A549 treated with AZD2906 at 1 μM for 4 hours (cell line): ENCODE measurements at places on chromosomes 1 and 21. TPM values are rescaled to one million over a fixed set of nuclear protein-coding genes. Genes with fewer than 3 reads are reported as not detected.

CFAP126 gene
- total RNA-seq, result 0.16 to 0.22 TPM (median 0.18 TPM) in 5 replicates

PTGFR gene
- not detected in 5 replicates for total RNA-seq

RGL1 gene
- total RNA-seq, result 0.61 to 0.81 TPM (median 0.71 TPM) in 5 replicates

ERG gene
- total RNA-seq, result 0.05 to 0.06 TPM (median 0.05 TPM) in 3 of 5 replicates, not detected in the others

S100A7 gene
- not detected in 5 replicates for total RNA-seq

CDA gene
- total RNA-seq, result 33.3 to 43.7 TPM (median 34.5 TPM) in 5 replicates

GUCA2A gene
- total RNA-seq, result 0.13 TPM in 1 of 5 replicates, not detected in the others

PAQR6 gene
- 1.9 to 4.6 TPM (median 4.2 TPM) in 5 replicates for total RNA-seq

LCE1F gene
- not detected in 5 replicates for total RNA-seq

KIF2C gene
- 35.0 to 42.9 TPM (median 37.0 TPM) in 5 replicates for total RNA-seq

RAVER2 gene
- total RNA-seq, result 3.9 to 4.7 TPM (median 4.3 TPM) in 5 replicates

MYBPH gene
- total RNA-seq, result not detected in 5 replicates

IGSF21 gene
- total RNA-seq, result not detected in 5 replicates

GBP4 gene
- 0.02 to 0.09 TPM in 2 of 5 replicates, not detected in the others for total RNA-seq

CDC42SE1 gene
- 74.5 to 87.3 TPM (median 78.1 TPM) in 5 replicates for total RNA-seq

TCEA3 gene
- total RNA-seq, result 0.34 to 0.70 TPM (median 0.62 TPM) in 5 replicates

WNT9A gene
- total RNA-seq, result 6.0 to 7.9 TPM (median 6.9 TPM) in 5 replicates

LCE6A gene
- not detected in 5 replicates for total RNA-seq

SPATA1 gene
- 0.66 to 1.1 TPM (median 0.80 TPM) in 4 of 5 replicates, not detected in the other for total RNA-seq

LDLRAD1 gene
- total RNA-seq, result not detected in 5 replicates

LCE2C gene
- total RNA-seq, result not detected in 5 replicates

PYHIN1 gene
- total RNA-seq, result not detected in 5 replicates

RNF186 gene
- total RNA-seq, result not detected in 5 replicates

NTRK1 gene
- 0.10 to 0.15 TPM (median 0.13 TPM) in 5 replicates for total RNA-seq

SPATA17 gene
- 2.1 to 2.6 TPM (median 2.1 TPM) in 5 replicates for total RNA-seq

PRRX1 gene
- 0.06 TPM in 1 of 5 replicates, not detected in the others for total RNA-seq

ATP6V1G3 gene
- total RNA-seq, result not detected in 5 replicates

CNR2 gene
- total RNA-seq, result 0.01 TPM in 1 of 5 replicates, not detected in the others

DNAI4 gene
- total RNA-seq, result 0.22 to 1.1 TPM (median 0.34 TPM) in 5 replicates

TSPAN2 gene
- total RNA-seq, result 0.68 to 1.3 TPM (median 0.86 TPM) in 5 replicates

IL12RB2 gene
- total RNA-seq, result 0.07 to 0.25 TPM (median 0.09 TPM) in 5 replicates

FCRL1 gene
- not detected in 5 replicates for total RNA-seq

LAPTM5 gene
- 0.25 to 0.38 TPM (median 0.35 TPM) in 5 replicates for total RNA-seq

OR10J1 gene
- not detected in 5 replicates for total RNA-seq
